ENCODE measurements at places on chromosomes 12 and 14. TPM values are rescaled to one million over a fixed set of nuclear protein-coding genes. Genes with fewer than 3 reads are reported as not detected.

DNA sequence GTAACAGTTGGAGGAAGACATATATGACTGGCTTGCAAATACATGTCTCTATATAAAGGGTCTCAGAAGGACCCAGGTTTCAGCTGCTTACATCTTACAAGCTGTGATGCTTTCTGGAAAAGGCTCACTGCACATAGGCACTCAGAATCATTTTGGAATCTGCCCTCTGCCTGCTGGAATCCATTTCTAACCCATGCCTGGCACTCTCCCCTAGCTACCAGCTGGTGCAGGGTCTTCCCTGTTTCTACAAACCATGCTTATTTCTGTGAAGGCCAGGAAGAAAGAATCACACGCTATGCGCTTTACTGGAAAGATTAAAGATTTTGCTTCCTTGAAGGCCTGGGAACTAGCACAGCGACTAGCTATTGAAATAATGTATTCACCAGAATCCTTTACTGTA, 151.3 kb downstream of the DICER1 start:
- no peak for DNase-seq

Gene FGF23
- 0.07 TPM for polyA plus RNA-seq

GRCh38 chr14:38129705-38130104, 78.0 kb upstream of the SSTR1 start:
- no peak for DNase-seq

DNA sequence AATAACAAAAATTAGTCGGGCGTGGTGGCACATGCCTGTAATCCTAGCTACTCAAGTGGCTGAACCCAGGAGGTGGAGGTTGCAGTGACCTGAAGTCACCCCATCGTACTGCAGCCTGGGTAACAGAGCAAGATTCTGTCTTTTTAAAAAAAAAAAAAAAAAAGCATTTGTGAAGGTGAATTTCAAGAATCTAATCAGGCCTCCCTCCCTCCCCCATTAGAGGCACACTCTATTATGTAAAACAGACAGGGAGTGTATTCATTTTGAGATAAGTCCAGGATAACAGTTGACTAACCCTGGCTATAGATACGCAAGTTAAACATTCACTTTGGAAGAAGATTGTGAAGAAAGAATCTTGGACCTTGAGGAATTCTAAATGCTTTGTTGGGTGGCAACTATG, 2.9 kb downstream of the RESF1 start:
- DNase-seq: peak; percentile 4

Gene WDR89
- 28.0 TPM for polyA plus RNA-seq

GRCh38 chr12:131575371-131575770, 135.5 kb upstream of the SFSWAP start:
- no peak for DNase-seq

Gene FZD10
- 3.5 TPM for polyA plus RNA-seq

GRCh38 chr12:76554405-76555230, 5.0 kb downstream of the OSBPL8 start:
- DNase-seq: no peak

- DNase-seq: no peak
These were observed 55.9 kb upstream of the RERGL start for GRCh38 chr12:18145924-18146323.

DNA sequence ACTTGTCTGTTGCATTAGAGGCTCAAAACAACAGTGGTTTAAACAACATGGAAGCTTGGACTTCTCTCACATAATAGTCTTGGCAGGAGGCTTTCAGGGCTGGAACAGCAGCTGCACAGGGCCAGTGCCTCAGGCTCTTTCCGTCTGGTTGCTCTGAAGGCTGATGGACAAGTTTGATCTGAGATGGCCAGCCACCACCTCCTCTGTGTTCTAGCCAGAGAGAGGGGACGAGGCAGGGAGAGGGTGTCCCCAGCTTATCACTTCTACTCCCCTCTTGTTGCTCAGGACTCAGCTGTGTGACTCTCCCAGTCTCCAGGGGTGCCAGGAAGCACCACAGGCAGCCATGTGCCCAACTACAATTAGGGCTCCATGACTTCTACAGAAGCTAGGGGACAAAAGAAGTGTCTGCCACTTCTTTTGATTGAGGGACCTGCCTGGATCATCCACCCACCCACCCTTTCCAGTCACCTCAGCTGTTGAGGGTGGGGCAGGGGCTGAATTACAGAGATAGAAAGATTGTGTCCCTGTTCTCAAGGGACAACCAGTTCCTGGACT, 46.6 kb downstream of the SMIM41 start:
- DNase-seq: no peak

DNA sequence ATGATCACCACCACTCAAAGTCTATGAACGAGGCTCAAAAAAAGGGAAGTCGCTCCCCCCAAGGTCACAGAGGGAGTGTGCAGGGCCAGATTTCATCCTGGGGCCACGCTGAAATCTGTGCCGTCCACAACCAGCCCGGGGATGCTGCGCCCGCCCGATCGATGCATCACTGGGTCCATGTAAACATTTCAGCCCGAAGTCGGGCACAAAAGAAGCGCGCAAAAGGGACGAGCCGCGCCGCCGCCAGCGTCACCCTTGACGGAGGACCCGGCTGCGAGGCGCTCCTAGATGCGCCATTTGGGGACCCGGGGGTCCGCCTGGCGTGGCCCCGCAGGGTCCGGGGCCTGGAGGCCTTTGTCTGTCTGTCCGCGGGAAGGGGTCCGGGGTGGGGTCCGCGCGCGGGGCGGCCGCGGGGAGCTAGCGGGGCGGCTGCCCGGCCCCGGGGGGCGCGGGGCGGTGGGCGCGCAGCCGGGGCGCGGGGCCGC, 503 bp downstream of the FBXO21 start:
- DNase-seq: peak; percentile 18

GRCh38 chr14:104898195-104898558, 26.5 kb upstream of the PLD4 start:
- no peak for DNase-seq

DNA sequence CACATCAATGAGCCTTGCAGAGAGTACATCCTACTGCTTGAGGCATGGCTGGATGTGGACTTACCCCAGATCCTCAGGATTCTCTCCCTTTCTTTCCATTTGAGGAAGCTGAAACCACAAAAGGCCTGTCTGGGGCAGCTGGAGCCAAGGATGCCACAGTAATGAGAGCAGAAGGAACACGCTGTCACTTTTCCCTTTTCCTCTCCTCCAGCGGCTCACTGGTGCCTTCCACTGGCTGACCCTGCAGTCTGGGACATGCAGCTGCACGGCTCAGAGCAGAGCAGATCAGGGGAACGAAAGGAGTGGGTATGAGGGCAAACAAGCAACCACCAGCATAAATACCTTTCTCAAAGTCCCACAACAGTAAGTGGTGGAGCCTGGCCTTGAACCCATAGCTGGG, 78.2 kb downstream of the GAS2L3 start:
- no peak for DNase-seq

Gene OTOGL
- polyA plus RNA-seq: 0.90 TPM

Gene BBOF1
- polyA plus RNA-seq: 17.9 TPM

- no peak for DNase-seq
These were observed 20.7 kb upstream of the TUBA1C start for GRCh38 chr12:49244176-49244575.

All from right renal pelvis (tissue), 4 donors.